ENCODE measurements at places on chromosomes 4 and X. TPM values are rescaled to one million over a fixed set of nuclear protein-coding genes. Genes with fewer than 3 reads are reported as not detected.

The BEX5 gene
- total RNA-seq: 3.3 TPM

The GAGE12F gene
- total RNA-seq: not detected

The MAGEA1 gene
- total RNA-seq: not detected

GRCh38 chr4:159941076-159941475 lies 838.2 kb downstream of the RAPGEF2 start:
- DNase-seq: no peak

- no peak for DNase-seq
These were observed 512 bp downstream of the NOP14 start for GRCh38 chr4:2962614-2963174.

DNA sequence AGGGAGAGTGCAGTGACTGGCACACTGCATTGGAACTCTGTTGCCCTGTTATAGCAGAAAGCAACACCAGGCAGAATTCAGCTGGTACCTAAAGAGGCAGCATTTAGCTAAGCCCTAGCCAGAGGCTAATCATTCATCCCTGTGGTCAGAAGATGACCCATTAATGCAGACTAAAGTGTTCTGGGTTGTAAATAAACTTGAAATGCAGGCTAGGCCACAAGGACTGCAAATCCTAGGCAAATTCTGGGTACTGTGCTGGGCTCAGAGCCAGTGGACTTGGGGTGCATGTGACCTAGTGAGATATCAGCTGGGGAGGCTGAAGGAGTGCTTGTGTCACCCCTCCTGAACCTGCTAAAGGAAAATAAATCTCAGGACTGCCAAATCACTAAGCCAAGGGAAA lies 91.2 kb downstream of the LPAR4 start:
- no peak for DNase-seq

- no peak for DNase-seq
These were observed 709 bp upstream of the CLOCK start for GRCh38 chr4:55547466-55547770.
